Spinal cord (tissue), 10 donors: ENCODE measurements at places on chromosomes 1 and 21. TPM values are rescaled to one million over a fixed set of nuclear protein-coding genes. Genes with fewer than 3 reads are reported as not detected.

Gene LCA5L
- total RNA-seq: 4.3 TPM

Gene UTS2
- total RNA-seq: 11.0 TPM

Gene CAPN8
- 0.10 TPM for total RNA-seq

Gene TMEM69
- 24.3 TPM for total RNA-seq

Gene TGFB2
- 38.6 TPM for total RNA-seq

Gene LCE2D
- total RNA-seq: not detected

Gene FRRS1
- total RNA-seq: 8.7 TPM

Gene KRTAP19-1
- not detected for total RNA-seq

Gene TBX15
- 5.5 TPM for total RNA-seq

Gene DMAP1
- 27.2 TPM for total RNA-seq

Gene C4BPA
- total RNA-seq: 0.20 TPM

Gene OR2W3
- 2.1 TPM for total RNA-seq

Gene S100B
- total RNA-seq: 258 TPM

Gene CYP4A22
- not detected for total RNA-seq
